Head of caudate nucleus (tissue), 42 donors: ENCODE measurements at places on chromosomes 3 and 15.
A peak's percentile ranks its signal among the peaks of the same experiment; 100 is the strongest.

DNA sequence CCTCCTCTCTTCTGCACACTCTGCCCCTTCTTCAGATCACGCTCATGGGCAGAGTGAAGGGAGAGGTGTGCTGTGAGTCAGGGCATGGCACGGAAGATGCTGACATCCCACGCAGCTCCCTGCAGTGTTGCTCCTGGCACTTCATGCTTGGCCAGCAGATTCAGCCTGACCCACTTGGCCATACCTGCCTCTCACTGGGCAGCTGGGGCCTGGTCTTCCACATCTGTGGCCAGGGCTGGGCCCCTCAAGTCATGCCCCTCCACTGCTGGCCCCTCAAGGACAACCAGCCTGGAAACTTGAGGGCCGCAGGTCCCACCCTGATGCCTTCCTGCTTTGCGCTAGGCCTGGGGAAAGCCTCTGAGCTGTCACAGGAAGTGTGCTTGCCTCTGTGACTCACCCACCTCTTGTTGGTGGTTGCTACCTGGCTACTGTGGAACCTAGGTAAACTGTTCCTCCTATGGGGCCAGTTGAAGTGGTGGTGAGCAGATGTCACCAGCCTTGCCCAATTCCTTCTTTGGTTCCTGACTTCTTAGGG, 48.7 kb downstream of the BSN start:
- DNase-seq, result no peak

GRCh38 chr3:190182418-190183043, 61.8 kb upstream of the P3H2 start:
- DNase-seq, result no peak

- DNase-seq, result no peak
Observed at GRCh38 chr3:80472459-80472858, 704.7 kb upstream of the ROBO1 start.

- DNase-seq, result no peak
Observed at GRCh38 chr3:184508938-184509337, 52.6 kb upstream of the EPHB3 start.

DNA sequence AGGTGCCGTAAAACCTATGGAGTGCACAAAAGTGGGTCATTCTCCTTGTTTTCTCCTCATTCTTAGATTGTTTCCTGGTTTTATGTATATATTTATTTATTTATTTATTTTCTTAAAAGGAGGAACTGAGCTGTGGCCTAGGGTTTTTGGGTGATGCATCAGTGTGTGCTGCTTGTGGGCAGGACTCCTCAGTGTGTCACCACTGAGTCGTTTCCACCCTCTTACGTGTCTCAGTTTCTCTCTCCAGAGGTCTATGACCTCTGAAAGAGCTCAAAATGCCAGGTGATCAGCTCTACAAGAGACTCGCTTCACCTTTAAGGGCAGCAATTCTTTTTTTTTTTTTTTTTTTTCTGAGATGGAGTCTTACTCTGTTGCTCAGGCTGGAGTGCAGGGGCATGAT, 72.9 kb downstream of the CD200 start:
- no peak for DNase-seq

DNA sequence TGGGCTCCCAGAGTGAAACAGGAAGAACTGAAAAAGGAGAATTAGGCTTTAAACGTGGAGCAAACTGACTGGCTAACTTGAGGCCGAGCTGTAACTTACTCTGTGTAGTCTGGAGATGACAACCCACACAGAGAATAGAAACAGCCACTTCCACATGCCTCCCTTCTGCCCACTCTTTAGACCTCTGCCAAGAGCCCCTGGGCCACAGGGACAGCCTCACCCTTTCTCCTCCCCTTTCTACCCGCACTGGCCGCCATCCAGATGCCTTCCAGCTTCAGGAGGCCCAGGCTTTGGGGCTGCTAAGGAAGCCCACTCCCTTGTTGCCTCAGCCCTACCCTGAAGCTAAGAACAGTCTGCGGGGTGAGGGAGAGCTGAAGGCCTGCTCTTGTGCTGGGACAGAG, 6.8 kb downstream of the ARHGAP31 start:
- DNase-seq, result peak; percentile 44

GRCh38 chr3:9071936-9072666, 108.8 kb upstream of the RAD18 start:
- no peak for DNase-seq

GRCh38 chr3:13053420-13053819, 19.8 kb downstream of the IQSEC1 start:
- no peak for DNase-seq

DNA sequence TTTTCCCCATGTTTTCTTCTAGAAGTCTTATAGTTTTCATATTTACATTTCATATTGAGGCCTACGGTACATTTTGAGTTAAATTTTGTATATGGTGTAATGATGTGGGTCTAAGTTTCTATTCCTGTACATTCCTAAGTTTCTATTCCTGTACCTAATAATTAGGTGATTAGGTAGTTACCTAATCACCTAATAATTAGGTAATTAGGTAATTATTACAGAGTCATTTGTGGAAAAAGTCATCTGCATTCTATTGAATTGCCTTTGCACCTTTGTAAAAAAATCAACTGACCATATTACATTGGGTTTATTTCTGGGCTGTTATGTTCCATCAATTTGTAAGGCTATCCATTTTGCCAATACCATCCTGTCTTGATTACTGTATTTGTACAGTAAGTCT, 37.1 kb downstream of the MAP4 start:
- no peak for DNase-seq

DNA sequence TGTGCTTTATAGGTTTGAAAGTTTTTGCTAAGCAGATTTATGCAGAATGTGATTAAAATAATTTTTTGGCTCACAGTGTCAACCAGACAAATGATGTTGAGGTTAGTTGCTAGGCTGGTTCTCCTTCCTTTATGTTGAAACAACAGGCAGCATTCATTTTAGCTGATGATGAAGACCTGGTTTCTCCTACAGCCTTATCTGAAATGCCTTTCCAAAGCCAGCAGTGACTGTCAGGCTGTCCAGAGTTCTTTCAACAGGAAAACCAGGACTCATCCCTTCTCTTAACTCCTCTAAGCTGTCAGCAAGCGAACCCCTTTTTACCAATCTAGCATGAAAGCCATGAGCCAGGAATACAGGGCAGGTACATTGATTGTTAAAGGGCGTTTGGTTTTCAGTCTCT, 84.1 kb downstream of the ZNF609 start:
- DNase-seq, result no peak

DNA sequence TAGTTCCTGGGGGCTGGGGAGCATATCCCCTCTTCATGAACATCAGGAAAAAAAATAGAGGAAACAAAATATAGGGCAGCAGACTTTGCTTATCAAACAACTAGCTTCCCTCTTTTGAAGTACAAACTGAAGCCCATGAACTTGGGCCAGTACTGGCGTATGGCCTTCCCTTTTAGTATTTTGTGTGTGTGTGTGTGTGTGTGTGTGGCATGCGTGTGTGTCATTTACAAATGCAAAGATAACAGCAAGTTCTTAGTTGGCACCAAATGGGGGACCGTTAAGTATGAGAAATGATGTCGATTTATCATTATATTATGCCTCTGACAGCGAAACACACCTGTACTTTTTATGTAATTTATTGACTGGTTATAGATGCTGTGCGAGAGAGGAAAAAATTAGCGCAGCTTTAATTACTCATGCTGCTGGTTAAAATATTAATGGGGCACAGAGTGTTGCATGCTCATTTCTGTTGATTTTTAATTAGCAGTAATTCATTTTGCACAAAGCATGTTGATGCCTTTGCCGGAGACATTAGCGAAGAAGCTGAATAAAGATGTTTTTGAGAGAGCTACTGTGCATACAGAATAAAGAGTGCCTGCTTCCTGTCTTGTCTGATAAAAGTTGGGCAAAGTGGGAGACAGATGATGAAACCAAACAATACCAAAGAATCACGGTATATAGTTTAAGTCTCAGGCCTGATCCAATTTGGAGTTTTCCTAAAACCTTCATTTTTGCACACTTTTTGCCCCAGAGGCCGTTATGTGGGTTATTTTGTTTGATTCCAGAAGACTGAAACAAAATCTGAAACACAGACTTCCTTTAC, 297.1 kb downstream of the SATB1 start:
- no peak for DNase-seq
